KG1 (cell line): ENCODE measurements at places on chromosomes 11 and 22.
A peak's percentile ranks its signal among the peaks of the same experiment; 100 is the strongest.

GRCh38 chr22:47781427-47782111 is 1019.1 kb downstream of the TBC1D22A start:
- no peak for DNase-seq

DNA sequence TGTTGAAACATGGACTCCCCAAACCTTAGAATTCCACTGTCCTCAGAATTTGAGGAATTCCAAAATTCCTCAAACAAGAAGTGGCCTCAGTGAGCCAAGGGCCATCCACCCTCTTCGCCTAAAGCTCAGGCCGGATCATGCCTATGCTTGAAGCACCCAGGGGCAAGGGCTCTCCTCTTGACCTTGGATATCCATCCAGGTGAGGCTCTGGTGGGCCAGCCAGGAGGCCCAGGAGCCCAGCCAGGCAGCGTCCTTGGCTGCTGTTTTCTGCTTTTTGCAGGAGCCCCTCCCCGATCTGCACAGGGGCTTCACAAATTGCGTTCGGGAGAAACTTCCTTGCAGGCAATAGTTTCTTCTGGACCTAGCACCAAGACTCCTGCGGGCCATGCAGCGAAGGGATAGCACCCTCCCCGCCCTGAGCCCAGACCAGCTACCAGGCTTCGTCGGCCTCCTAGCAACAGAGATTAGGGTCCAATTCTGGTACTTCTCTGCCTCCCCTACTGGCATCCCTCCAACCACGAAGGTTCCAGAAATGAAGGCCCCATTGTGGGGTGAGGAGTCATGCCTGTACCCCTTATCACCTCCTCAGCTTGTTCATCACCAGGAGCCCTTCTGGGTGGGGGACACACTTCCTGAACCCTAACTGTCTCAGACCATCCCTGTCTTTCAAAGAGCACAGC is 2.0 kb downstream of the PHLDA2 start:
- no peak for DNase-seq

DNA sequence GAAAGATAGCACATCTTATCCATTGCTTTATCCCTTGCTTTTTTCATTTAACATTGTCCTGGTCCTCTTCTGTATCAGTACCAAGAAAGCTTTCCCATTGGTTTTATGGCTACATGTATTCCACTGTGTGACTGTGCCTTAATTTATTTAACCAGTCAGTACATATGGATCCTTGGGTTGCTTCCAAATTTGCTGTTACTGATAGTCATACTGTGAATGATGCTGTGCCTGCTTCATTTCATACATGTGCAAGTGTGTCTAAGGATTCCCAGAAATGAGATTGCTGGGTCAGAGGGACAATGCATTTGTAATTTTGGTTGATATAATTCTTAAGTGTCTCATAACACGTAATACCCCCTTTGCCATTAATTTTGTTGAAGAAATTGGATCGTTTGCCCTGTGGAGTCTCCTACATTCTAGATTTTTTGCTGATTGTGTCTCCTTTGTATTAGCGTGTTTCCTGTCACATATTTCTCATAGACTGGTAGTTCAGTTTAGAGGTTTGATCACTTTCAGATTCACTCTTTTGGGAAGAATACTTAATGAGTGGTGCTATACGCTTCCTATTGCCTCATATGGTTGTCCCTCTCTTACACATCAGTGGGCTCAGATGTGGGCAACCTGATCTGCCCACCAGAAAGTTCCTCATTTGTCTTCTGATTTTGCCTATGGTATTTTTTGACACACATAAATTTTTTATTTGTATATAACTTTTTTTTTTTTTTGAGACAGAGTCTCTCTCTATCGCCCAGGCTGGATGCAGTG is 35.3 kb downstream of the MYBPC3 start:
- DNase-seq: no peak

DNA sequence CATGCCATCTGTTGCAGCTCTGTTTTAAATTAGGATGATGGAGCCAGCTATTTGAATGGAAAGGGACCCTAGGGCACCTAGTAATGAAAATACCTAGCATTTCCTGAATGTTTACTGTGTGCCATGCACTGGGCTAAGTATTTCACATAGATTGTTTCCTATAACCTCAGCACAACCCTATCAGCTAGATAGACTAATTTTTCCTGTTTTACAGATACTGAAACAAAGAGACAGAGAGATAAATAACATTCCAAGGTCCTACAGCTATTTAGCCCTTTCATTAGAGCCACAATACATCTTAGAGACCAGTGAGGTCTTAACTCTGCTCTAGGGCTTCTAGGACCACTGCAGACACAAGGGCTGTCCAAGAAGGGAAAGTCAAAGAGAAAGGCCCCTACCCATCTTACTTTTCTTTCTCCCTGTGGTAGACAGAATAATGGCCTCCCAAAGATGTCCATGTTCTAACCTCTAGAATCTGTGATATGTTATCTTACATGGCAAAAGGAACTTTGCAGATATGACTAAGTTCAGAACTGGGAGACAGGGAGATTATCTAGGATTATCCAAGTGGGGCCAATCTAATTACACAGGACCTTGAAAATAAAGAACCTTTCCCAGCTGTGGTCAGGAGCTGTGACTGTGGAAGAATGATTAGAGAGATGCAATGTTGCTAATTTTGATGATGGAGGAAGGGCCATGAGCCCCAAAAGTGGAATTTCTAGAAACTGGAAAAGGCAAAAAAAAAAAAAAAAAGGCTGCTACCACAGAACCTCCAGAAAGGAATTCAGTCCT is 157.0 kb downstream of the CCDC34 start:
- DNase-seq: no peak

DNA sequence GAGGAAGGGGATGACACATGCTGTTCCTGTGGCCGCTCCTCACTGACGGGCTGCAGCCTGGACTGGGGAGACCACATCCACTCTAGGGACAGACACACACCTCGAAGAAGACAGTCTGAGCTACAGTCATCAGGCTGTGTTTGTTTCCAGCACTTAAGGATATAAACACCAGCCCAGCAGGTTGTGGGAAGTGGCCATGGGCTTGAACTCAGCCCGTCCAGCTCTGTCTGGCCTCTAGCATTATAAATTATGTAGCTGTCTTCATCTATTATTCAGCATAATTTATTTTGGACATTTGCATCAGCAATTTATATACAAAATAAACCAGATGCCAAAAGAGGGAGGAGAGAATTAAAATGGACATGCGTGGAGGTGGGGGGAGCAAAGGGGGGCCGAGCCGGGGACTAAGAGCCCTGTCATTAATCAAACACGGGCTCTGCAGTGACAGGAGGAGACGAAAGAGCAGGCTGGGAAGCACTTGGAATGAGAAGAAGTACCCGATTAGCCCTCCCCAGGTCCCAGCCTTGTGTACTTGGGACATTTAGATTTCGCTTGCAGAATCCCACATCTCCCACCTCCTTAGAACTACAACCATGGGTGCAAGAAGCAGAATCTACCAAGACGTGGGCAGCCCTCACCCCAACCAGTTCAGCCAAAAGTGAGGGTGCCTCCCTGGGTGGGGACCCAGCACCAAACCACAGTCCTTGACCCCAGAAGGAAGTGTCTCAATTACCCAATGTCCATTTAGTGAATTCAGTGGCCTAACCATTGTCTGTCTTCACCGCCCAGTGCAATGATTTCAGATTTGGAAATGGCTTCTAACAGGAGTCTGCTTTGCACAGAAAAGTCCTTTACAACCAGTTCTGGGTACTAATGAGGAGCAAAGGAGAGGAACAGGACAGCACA is 309.6 kb downstream of the OPCML start:
- DNase-seq: no peak

DNA sequence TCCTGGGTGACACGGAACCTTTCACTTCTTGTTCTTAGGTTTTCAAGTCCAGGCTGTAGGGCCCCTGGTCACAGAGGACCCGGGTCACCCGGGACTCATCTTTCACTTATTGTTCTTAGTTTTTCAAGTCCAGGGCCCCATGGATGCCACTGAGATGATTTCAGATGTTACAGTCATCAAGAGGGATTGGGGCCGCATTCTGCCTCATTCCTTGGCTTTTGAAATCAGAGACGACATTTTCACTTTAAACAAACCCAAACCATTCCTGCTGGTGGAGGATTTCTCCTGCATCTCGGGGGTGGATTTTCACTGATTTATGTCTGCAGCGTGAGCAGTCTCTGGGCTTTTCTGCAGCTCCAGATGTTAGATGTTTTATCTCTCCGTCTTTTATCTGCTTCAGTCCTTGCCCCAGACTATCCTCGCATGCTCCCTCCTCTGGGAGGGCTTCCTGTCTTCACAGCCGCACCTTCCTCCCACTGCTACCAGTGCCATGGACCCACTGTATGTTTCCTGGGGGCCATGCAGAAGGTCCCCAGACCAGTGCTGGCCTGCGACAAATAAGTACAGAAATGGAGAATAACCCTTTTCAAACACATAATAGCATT is 27.4 kb downstream of the FBLN1 start:
- no peak for DNase-seq

GRCh38 chr22:19664951-19665783 is 49.1 kb upstream of the SEPTIN5 start:
- no peak for DNase-seq

DNA sequence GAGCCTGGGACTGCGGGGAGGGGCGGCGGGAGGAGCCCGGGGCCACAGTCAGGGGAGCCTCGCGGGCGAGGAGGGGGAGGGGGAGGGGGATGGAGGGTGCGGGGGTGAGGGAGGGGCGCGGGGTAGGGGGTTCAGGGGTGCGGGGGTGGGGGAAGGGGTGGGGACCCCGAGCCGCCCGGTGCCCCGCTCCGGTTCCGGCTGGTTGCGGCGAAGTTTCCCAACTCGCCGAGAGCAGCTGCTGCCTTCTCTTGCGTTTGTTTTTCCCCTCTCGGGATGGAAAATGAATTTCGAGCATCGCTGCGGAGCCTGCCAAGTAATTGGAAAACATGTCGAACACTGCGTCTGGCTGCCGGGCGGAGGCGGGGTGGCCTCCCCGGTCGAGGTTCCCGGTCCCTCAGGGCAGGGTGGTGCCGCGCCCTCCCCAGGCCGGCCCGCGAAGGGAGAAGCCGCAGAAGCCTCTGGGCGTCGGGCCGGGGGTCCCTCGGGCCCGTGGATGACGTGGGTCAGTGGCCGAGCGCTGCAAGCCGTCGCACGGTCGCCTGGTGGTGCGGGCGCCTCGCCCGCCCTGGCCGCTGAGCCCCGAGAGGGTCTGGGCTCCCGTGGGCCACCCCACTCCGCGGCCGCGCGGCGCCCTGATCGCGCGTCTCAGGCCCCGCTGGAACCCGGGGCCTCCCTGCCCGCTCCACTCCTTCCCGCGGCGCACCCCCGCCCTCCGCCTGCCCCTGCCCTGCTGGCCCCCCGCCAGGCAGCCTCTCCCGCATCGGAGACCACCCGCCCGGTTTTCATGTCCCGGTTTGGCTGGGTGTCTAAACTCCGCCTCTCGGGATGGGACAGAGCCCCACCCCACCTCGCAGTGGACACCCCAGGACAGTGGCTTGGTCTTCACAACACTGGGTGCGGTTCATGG is 12.1 kb downstream of the SPATA19 start:
- no peak for DNase-seq

- no peak for DNase-seq
Observed at GRCh38 chr11:100619484-100619883, 67.6 kb upstream of the ARHGAP42 start.

DNA sequence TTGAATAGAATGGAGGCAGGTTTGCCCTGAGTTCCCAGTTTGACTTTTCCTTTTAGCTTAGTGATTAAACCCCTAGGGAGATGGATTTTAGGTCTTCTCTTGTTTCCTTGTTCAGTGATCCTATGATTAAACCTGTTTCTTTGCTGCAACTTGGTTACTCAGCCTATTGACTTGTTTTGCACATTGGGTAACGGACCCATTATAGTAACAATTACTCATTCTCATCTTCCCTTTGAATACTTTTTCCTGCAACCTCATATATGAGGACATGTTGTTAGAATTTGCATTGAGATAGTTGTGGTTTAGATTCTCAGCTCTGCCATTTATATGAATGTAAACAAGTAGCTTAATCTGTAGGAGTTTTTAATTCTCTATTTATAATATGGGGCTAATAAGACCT is 489.2 kb upstream of the CNTN5 start:
- no peak for DNase-seq

DNA sequence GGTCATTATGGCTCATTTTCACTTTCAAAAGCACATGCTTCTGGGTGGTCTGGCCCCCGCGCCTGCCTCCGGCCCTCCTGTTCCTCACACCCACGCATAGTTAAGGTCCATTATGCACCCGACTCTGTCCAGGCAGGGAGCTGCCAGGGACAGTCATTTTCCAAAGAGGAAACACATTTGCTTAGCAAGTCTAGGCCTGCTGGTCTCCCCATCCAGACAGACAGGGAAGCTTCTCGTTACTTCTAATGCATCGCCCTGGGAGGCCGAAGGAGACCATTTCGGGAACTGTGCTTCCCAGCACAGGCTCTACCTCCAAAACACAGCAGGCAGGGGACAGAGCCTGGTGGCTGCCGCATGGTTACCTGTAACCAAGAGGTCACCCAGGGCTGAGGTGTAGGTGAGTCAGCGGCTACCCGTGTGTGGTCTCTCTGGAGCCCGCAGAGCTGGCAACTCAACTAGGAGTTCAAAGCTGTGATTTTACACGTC is 87.1 kb upstream of the SHANK2 start:
- DNase-seq: no peak

DNA sequence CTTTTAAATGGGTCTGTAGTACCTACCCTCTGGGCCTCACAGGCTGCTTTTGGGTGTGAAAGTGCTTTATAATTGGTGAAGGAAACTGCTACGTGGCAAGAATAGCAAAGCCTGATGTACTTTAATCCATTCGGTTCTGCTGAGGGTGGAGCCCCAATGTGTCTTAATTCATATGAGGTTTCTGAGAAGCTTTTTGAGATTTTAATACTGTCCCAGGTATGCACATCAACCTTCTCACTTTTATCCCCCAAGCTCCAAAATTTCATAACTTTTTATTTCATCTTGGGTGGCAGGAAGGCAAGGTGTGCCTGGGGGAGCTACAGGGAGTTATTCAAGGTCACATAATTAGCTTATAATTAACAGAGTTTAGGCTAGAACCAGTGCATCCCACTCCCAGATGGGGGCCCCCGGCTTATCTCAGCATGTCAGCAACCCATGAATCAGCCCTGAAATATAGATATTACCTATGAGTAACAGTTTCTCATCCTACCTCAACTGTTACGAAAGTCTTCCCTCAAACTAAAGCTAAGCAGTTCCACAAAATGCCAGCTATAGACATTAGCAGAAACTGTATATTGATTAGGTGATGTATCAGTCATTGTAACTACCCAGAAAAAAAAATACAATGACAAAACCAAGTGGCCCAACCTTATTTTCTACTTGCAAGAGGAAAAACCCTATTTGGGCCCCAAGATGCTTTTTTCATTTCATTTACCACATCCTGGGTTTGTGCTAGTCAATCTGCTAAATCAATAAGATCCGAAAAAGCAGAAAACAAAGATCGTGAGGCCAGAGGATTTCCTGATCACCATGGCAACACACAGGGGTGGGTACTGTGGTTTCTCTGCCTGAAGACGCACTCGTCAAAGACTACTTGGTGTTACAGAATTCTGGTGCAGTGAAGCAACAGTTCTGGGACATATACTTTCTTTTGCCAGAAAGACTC is 26.7 kb downstream of the CD44 start:
- DNase-seq: peak; percentile 76
